NT2/D1 (cell line): ENCODE measurements at places on chromosomes 7 and 10.

- DNase-seq, result peak; percentile 47
Measured at GRCh38 chr7:105876964-105877601, 684 bp upstream of the ATXN7L1 start.

- DNase-seq, result no peak
Measured at GRCh38 chr10:122721111-122721510, 21.5 kb upstream of the C10orf120 start.

DNA sequence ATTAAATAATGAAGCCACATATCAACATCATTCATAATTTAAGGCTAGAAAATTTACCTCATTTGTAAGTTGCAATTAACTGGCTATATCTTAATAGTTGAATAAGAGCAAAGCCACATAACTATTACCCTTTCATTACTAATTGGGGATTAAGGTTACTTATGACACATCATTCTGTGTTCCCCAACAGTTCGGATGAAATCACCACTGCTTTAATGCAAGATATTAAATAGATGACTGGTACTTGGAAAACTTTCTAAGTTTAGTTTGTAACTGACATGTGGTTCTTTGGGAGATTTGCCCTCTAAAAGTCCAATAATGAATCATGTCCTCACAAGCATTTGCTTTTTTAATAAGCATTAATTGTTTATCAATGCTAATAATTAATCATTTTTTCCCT, 109.1 kb downstream of the MTERF1 start:
- DNase-seq, result no peak

- DNase-seq, result no peak
Measured at GRCh38 chr10:70296406-70296899, 12.6 kb upstream of the NPFFR1 start.

DNA sequence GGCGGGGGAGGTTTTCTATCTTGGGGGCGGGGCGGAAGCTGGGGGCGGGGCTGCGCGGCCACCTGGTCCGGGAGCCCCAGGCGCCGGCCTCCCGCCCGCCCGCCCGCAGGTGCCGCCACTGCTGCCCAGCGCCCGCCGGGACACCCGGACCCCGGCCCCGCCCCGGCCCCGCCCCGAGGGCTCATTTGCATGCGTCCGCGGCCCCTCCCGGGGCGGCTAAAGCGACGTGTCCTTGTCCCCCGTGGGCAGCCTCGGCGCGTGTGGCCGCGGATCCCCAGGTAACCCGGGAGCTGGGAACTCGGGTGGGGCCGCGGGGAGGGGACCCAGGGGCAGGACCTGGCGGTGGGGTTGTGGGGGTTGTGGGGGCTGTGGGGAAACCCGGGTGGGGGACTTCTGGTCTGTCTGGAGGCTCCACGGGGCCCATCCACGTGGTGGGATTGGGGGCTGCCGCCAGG, at the start of gene BHLHA15:
Gene BHLHA15 (plus strand): TSS at position 219 of the 455 bp plus-strand sequence. CDS start 871 bp downstream, outside the sequence.
- no peak for DNase-seq

DNA sequence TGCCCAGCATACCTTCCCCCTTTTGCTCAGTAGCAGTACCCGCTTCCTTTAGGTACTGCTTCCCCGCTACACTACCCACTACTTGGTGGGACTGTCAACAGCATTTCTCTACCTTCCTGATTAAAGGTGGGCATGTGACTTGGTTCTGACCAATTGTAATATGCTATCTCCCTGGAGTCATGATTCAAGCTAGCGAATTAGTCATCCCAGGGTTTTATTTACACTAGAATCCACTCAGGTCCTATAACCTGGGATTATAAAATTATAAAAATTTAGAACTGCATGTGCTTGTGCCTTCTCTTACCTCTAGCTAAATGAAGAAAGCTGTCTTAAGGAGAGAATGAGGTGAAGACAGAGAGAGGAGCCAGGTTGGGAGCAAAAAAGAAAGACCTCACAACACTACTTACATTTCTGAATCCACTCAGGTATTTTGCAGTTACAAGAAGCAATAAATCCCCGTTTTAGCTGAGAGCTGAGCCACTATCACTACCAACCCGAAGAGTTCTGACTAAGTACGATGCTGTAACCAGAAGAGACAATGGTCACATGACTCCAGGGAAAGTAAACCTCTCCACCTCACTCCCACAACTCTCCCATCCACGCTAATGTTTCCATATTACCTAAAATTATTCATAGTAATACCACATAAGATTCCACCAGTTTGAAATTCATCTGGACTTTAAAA, 9.7 kb downstream of the GBX1 start:
- DNase-seq, result no peak
